ENCODE measurements at places on chromosomes 7 and 10. TPM values are rescaled to one million over a fixed set of nuclear protein-coding genes. Genes with fewer than 3 reads are reported as not detected.
A peak's percentile ranks its signal among the peaks of the same experiment; 100 is the strongest.

DNA sequence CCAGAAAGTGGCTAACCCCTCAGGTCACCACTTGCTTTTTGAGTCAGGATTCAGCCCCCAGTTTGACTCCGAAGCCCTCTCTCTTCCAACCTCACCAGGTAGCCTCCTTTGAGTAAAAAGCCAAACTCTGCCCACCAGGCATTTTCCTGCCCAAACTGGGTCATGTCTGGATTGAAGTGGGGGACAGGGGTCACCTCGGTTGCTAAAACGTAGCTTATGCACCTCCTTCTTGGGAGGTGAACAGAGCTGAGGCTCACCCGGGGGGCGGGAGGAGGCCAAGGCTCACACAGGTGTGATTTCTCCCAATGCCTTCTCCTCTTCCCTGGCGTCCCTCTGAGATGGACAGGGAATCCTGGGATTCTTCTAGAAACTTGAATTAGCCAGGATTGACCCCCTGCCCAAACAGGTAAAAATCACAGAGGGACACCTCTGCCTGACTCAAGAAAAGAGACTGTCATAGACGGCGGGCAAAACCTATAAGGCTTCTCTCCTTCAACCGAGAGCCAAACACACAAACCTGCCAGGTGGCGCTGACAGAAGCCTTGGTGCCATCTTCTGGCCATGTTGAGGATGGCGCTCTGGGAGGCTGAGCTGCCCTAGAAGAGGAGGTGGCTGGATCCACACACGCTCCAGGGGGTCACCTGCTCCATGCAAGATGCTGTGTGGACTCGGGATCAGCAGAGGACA is 51.6 kb downstream of the PRLHR start:
- DNase-seq = peak; percentile 67

GRCh38 chr10:74910241-74910975 is 84.0 kb downstream of the KAT6B start:
- no peak for DNase-seq

DNA sequence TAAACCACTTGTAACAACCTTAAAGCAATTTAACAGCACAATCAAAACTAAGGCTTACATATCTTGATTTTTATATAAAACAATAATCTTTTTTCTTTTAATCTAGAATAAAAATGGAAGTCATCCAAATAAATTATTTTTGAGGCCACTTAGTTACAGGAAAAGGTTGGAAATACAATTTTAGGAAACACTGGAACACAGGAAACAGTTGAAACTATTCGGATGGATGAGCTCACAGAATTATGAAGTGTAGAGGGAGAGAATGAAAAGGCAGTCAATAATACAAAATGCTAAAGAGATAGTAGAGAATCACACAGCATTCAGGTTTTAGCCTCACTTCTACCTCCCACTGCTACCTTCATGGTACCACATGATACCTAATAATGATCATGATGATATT is 124.2 kb downstream of the SEMA3D start:
- no peak for DNase-seq

DNA sequence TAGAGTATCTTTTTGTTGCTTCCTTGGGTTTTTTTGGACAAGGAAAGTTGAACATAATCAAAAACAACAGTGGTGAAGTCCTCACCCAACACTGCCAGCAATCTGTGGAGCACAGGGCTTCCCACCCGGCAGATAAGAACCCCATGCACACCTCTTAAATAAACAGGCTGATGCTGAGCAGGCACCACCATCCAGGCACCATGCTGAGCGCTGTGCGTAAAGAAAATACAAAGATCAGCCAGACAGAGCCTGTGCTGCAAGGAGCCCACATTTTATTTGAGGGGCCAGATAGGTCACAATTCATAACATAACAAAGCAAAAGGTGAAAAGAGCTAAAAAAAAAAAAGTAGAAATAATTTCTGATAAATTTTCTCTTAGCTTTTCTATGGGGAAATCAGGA is 231.2 kb downstream of the PTPRN2 start:
- DNase-seq = no peak

- DNase-seq = peak; percentile 85
These were observed 3.9 kb downstream of the MYL10 start for GRCh38 chr7:101625031-101625791.

DNA sequence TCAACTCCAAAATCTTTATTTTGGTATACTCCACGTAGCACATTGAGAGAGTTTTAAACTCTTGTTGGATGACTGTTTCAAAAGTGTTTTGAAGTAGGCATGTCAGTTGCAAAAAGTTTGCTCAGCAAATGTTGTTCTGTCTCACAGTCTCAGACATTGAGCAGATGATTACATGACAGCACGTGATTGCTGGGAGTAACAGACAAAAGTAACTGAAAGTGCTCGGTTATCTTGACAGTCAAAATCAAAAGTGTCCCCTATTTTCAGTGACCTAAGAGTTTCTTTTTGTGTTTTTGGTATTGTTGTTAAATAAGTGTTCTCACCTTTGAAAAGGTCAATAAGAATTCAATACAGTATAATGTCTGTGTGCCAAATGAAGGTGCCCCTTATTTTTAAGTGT is 84.3 kb downstream of the CFTR start:
- no peak for DNase-seq

DNA sequence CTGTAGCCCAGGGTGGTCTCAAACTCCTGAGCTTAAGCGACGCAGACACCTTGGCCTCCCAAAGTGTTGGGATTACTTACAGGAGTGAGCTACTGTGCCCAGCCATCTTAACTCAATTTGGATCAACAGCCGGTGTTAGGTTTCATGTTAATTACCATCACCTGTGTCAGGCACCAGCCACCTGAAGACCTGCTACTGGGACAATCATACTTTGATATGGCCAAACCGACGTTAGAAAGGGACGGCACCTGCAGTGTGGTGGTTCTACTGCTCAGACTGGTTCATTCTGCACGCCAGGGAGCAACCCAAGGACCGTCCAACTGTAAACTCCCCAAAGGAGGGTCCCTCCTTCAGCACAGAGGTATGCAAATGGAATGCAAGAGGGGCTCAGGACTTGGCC is 74.2 kb upstream of the CYTH3 start:
- peak; percentile 58 for DNase-seq

TRPV6 gene
- total RNA-seq = 0.17 TPM

JAKMIP3 gene
- total RNA-seq = 0.42 TPM
